ENCODE measurements at places on chromosomes 7 and 10. TPM values are rescaled to one million over a fixed set of nuclear protein-coding genes. Genes with fewer than 3 reads are reported as not detected.

DNA sequence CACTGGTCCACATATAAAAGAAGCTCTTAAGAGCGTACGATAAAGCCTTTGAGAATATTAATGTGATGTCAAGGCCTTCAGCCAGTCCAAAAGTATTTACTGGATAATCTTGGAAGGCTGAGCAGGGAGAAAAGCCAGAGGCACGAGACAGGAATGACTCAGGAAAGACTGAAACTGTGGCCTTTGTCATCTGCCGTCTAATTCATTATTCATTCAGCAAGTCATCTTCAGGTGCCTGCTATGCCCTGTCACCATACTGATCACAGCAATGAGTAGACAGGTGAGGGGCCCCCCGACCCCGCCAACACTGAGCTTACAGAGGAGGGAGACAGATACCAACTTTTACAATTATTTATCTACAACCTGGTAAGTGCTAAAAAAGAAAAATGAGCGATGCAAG is 78.9 kb downstream of the VOPP1 start:
- H3K36me3 ChIP-seq, result no peaks in the 10 kb centered on the region
- no peak overlapping the region for H3K4me3 ChIP-seq
- no peak for DNase-seq

DNA sequence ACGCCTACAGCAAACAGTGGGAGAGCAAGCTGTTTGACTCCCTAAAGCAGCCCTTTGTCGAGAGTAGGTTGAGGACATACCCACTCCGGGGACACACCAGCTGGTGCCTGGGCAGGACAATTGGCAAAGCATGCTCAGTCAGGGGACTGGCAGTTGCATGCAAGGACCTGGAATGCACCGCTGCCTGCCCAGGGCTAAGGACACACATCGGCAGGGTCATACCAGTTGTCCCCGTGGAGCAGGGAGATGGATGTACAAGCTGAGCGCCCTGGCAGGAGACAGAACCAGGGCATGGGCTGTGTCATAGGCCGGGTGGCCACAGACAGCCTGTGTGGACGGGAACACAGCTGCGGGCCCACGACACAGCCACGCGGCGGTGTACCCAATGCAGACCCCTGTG is 18.3 kb upstream of the ELN start:
- H3K27ac ChIP-seq, result no peak overlapping the region
- no peak overlapping the region for H3K4me3 ChIP-seq
- no peak for DNase-seq
- H3K4me1 ChIP-seq, result no peaks in the 10 kb centered on the region

Gene CRPPA
- total RNA-seq, result 8.6 TPM

Gene GBX1
- not detected for total RNA-seq

- H3K27ac ChIP-seq, result no peak overlapping the region
- no peak overlapping the region for H3K4me3 ChIP-seq
- no peaks in the 10 kb centered on the region for H3K36me3 ChIP-seq
- H3K27me3 ChIP-seq, result no peaks in the 10 kb centered on the region
- no peaks in the 10 kb centered on the region for H3K4me1 ChIP-seq
- DNase-seq, result no peak
These were observed 9.3 kb upstream of the AKR1D1 start for GRCh38 chr7:138066954-138067394.

Gene PKD1L1
- 1.1 TPM for total RNA-seq

DNA sequence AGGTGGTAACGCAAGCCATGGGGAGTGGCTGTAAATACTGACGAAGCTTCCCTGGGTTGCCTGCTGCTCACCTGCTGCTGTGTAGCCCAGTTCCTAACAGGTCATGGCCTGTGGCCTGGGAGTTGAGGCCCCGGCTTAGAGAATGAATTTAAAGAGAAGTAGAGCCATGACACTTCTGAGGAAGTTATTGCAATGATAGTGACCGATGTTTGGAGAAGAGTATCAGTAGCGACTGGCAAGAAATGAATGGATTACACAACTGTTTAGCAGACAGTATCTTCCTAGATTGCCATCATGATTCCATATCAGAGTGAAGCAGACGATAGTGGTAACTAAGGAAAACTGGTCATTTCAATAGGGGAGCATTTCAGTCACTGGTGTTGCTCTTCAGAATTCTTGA is 249.6 kb downstream of the PLXDC2 start:
- no peaks in the 10 kb centered on the region for H3K4me1 ChIP-seq
- no peaks in the 10 kb centered on the region for H3K36me3 ChIP-seq
- H3K4me3 ChIP-seq, result no peak overlapping the region
- H3K27me3 ChIP-seq, result no peaks in the 10 kb centered on the region
- H3K27ac ChIP-seq, result no peak overlapping the region
